CD4-positive, alpha-beta T cell treated with Interleukin-1 beta for 1 hour (primary cell): ENCODE measurements at places on chromosomes 1 and 21.

GRCh38 chr21:17334484-17334883 is 178.4 kb upstream of the CXADR start:
- DNase-seq, result no peak

- DNase-seq, result no peak
These were observed 74.4 kb upstream of the TMPRSS2 start for GRCh38 chr21:41582298-41582840.

DNA sequence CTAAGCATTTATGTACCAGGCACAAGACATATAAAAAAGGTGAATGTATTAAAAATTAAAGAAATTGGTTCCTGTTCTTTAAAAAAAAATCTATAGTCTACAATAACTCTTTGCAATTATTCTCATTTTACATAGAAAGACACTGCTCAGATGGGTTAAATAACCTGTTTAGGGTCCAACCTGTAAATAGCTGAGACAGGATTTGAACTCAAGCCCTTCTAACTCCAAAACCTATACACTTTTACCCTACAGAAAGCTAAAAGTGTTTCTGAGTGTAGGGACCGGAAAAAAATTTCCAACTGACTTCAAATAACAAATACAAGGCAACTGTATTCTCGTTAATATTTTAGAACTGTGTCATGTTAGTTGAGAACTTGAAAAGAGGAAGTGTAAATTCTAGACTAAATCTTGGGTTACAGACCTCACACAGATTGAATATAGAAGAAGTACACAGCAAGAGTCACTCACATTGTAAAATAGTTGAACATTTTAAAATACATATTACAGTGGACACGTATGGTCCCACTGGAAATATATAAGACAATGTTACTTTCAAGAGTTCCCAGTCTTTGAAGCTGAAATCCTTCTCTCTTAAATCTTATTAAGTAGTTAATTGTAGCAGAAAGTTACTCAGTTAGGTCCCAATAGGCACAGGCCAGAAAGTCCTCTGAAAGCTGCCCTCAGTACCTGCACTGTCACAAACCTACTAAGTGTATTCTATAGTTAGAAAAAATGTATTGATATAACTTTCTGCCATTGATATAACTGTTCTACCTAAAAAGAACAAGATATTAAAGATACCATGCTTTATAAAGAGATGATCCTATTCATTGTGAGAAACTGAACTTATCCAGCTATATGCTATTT is 7.3 kb downstream of the EDEM3 start:
- DNase-seq, result no peak

- DNase-seq, result no peak
These were observed 28.6 kb downstream of the AGPAT3 start for GRCh38 chr21:43893536-43894205.

DNA sequence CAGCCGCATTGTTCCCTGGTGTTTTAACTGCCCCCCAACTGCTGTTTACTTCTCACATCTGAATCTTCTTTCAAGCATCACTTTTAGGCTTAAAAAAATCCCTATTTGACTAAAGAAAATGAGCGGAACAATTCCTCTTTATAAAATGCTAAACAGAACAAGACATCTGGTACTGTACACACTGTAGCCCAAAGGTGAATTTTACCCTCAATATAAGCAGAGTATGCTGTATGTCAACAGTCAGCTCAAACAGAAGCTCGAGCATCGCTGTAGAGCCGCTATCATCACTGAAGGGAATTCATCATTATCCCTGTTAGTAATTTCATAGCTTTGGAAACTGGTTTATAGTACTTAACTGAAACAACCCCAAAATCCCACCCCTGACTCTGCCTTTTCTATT is 85.3 kb downstream of the LRRC8D start:
- no peak for DNase-seq

DNA sequence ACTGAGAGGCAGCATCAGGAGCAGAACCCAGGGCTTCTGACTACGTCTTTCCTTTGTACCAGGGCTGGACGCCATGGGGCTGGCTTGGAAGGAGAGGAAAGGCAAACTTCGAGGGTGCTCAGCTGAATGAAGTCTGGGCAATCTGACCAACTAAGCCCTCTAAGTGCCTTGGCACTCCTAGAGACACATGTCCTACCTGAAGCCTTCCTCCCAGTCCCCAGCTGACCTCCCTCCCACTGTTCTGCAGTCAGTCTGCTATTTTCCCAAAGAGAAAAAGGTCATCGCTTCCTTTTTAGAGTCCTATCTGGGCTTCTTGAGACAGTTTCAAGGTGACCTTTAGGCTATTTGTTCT is 5.2 kb downstream of the SLC9A1 start:
- DNase-seq, result no peak

- no peak for DNase-seq
These were observed 1383.7 kb downstream of the MRPL39 start for GRCh38 chr21:24223624-24224023.

GRCh38 chr1:182630586-182630985 is 26.4 kb upstream of the RGS16 start:
- no peak for DNase-seq

GRCh38 chr1:79188337-79188736 is 181.8 kb upstream of the ADGRL4 start:
- no peak for DNase-seq

DNA sequence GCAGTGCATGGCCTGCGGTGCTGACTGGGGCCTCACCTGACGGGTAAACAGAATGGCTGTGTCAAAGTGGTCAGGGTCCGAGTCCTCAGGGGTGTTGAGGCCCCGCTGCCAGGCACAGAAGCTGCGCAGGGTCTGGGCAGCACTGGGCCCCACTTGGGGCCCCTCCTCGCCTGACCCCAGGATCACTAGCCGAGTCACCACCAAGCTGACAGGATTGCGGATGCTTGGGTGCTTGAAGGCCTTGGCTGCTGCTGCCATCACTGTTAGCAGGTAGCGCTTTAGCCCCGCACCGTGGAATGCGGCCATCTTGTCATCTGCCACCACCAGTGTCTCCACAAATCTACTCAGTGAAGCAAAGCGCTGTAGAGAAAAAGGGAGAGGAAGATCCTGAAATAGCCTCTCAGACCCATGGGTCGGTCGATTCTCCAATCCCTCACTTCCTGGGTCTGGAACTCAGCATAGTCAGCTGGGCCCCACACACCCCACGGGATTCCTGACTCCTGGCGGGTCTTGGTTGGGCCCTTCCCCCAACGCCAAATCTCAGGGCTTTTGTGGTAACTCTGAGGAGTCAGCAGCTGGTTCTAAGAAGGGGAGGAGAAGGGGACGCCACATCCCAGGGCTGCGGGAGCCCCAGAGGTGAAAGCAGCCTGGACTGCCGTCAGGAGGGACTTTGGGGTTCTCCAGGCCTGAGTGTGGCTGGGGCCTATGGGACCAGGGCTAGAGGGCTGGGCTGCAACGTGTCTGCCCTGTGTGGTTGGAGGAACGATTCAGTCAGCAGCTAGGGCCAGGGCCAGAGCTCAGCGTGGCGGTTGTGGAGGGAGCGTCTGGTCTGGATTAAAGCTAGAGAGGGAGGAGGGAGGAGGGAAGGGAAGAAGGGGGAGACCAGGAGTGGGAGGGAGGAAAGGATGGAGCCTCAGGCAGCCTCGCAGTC is 2.1 kb downstream of the ADAMTS4 start:
- no peak for DNase-seq

GRCh38 chr1:185318431-185319138 is 1.5 kb upstream of the IVNS1ABP start:
- DNase-seq, result no peak

- DNase-seq, result no peak
These were observed 789 bp downstream of the BTF3L4 start for GRCh38 chr1:52056937-52057231.
